ENCODE measurements at places on chromosomes 3 and 15. TPM values are rescaled to one million over a fixed set of nuclear protein-coding genes. Genes with fewer than 3 reads are reported as not detected.

DNA sequence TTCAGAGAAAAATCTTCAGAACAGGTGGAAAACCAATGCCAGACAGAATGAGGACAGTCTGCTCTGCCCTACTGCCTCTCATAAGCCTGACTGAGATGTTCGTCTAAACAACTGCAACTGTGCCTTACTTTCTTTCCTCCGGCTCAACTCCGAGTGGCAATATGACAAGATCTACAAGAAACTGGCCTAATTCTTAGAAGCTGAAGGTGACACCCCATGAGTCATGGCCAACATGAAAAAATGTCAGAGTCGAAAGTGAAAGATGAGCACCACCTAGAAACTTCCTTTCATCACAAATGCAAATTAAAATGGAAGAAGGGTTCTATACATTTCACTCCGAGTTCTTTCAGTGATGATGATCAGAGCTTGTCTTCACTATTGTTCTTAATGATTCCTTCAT is 12.9 kb downstream of the PCYT1A start:
- DNase-seq: no peak

PRR20G gene
- polyA plus RNA-seq: not detected

- no peak for DNase-seq
Measured at GRCh38 chr3:8557298-8557697, 55.7 kb downstream of the LMCD1 start.

FGD5 gene
- polyA plus RNA-seq: 26.6 TPM

GRCh38 chr3:171013822-171014748 is 12.4 kb downstream of the SLC2A2 start:
- DNase-seq: no peak

- no peak for DNase-seq
Measured at GRCh38 chr15:76868740-76869139, 36.4 kb downstream of the SCAPER start.

CRYGS gene
- 8.0 TPM for polyA plus RNA-seq

APBA2 gene
- polyA plus RNA-seq: 11.4 TPM

DNA sequence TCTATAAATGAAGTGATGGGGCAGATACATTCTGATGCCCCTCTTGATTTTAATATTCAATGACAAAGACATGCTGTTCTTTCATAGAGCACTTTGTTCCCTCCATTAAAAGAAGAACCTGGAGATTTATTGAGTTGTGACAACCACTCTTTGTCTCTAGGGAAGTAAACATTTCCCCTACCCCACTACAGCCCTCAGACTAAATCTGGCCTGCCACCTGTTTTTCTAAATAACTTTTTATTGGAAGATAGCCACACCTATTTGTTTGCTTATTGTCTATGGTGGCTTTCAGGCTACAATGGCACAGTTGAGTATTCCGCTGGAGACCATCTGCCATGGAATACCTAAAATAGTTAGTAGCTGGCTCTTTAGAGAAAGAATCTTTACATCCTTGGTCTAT is 41.2 kb upstream of the ZNF385D start:
- no peak for DNase-seq

GRCh38 chr3:114133947-114134346 is 44.9 kb downstream of the DRD3 start:
- no peak for DNase-seq

THAP10 gene
- 11.3 TPM for polyA plus RNA-seq

GRCh38 chr3:47385007-47385406 is 4.2 kb downstream of the PTPN23 start:
- no peak for DNase-seq

DNA sequence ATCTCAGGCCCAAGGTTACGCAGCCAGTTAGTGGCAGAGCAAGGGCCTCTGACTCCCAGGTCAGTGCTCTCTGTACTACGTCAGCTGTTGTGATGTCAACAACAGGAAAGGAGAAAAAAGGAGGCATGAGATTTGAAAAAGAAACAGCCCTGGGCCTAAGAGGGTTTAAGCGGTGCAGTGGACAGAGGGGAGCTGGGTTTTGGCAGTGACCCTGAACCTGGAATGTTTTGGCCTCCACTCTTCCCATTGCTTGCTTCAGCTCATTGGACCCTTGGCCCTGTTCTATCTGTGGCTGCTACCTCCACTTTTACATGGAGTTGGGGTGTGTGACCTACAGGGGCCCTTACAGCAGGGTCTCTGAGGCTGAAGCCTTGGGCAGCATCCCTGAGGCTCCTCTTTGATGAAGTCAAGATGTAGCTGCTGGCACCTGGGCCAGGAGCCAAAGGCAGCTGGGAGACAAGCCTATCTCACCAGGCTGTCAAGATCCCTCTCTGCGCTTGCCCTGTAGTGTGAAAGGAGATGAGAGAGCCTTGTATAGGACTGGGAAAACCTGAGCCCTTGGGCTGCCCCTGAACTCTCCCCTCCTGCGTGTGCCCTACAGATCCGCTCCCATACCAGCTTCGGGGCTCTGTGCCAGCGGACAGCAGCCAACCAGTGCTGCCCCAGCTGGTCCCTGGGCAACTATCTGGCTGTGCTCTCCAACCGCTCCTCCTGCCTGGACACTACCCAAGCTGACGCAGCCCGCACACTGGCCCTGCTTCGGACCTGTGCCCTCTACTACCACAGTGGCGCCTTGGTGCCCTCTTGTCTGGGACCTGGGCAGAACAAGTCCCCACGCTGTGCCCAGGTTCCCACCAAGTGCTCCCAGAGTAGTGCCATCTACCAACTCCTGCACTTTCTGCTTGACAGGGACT is 8.7 kb downstream of the DISP2 start:
- DNase-seq: no peak

DNA sequence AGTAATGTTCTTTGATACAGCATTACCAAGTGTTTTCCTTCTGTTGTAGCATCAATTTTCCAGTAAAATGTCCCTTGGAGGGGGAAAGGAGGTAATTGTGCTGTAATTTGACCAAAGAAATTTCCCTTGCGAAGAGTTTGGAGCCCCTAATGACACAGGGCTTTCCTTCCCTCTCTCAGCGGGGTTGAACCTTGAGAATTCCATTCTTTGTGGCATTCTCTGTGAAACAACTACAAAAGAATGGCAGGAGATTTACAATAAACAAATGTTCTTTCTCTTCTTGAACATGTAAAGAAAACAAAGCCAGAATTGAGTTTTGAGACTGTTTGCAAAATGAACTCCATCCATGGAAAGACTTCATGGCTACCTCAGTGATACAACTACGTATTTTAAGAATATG is 53.4 kb downstream of the SIDT1 start:
- DNase-seq: no peak

GRCh38 chr15:45630917-45631691 is 3.7 kb upstream of the SQOR start:
- peak; percentile 29 for DNase-seq

DNA sequence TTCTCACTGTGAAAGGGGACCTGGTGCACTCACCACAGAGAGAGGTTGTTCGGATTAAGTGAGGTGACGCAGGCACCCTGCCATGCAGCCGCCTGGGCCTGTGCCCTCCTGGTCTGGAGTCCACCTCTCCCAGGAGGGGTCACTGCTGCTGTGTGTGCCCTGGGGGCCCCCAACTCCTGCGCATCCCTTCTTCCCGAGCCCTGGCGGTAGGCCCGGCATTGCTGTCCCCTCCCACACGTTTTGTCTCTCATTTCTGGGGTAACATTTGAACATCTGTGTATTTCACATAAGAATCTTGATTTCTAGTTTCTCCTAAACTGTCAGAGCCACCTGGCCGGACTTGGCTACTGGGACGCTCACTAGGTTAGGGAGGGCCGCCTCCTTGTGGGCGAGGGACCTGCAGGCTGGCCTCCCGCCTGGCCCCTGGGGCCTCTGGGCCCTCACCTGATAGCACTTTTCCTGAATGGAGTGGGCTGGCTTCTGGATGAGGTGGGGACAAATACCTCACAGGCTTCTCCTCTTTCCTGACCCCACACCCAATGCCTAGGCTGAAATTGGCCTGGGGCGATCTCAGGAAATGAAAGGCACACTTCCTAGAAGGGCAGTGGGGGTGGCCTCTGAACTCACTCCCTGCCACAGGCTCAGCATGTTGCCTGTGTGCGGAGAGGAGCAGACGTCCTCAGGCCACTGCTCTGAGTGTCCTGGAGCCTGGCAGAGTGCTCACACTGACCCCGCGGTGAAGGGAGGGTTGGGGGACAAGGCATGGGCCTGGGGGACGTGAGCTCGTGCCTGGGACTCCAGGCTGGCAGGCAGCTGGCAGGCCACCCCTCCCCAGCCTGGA is 104.2 kb upstream of the PRR23E start:
- DNase-seq: no peak

DNA sequence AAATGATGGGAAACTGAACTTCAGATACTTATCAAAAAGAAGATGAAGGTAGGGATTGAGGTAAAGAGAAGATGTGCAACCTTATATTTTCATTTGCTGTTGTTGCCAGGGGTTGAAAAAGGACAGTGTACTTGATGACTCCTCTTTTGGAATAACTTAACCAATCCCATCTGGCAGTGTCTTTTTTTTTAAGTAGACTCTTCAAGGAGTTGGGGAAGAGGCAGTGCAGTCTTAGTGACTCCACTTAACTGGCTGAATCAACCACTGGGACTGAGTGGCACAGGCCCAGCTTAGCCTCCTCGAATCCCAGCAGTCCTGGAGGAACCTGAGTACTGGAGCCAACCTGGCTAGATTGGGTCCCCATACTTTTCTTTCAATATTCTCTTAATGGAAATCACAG is 27.3 kb upstream of the FILIP1L start:
- no peak for DNase-seq

HHATL gene
- 0.35 TPM for polyA plus RNA-seq

GRCh38 chr3:140128631-140129030 is 193.6 kb downstream of the CLSTN2 start:
- DNase-seq: no peak

GRCh38 chr15:59366333-59367021 is 6.2 kb downstream of the MYO1E start:
- no peak for DNase-seq

- DNase-seq: no peak
Measured at GRCh38 chr15:35705030-35705883, 159.3 kb upstream of the DPH6 start.

ZIC1 gene
- 0.03 TPM for polyA plus RNA-seq

DNA sequence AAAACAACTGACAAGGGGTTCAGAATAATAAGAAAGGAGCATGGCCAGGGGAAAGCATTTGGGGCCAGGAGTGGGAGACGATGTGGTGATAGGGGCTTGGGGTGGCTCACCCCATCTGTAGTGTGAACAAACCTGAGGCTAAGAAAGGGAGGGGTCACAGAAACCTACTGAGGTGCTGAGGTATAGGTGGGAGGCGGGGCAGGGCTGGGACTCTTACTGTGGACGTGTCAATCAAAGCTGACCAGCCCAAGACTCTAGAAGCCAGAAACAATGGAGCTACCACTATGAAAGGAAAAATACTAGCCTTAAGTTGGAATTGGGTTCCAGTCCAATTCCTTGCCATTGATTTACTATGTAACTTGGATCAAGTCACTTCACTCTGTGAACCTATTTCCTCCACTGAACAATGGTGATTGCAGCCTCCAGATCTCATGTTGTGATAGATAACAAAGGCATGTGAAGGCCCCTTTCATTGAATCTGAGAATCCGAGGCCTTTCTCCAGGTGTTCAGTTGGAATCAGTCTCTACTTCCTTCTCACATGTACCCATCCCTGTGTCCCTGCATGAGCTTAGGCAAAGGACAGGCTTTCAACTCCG is 260.9 kb upstream of the HES1 start:
- DNase-seq: no peak

GRCh38 chr3:65347166-65347565 is 659.4 kb upstream of the ADAMTS9 start:
- no peak for DNase-seq

CISH gene
- 31.7 TPM for polyA plus RNA-seq

- no peak for DNase-seq
Measured at GRCh38 chr3:109923431-109923830, 586.1 kb upstream of the DPPA4 start.

TMEM40 gene
- 1.6 TPM for polyA plus RNA-seq

LRRC31 gene
- 0.11 TPM for polyA plus RNA-seq

- no peak for DNase-seq
Measured at GRCh38 chr15:56654216-56654615, 79.1 kb downstream of the ZNF280D start.

- no peak for DNase-seq
Measured at GRCh38 chr3:171788546-171789351, 21.5 kb downstream of the PLD1 start.

GRCh38 chr3:101943029-101943428 is 93.7 kb downstream of the NFKBIZ start:
- DNase-seq: no peak

DNA sequence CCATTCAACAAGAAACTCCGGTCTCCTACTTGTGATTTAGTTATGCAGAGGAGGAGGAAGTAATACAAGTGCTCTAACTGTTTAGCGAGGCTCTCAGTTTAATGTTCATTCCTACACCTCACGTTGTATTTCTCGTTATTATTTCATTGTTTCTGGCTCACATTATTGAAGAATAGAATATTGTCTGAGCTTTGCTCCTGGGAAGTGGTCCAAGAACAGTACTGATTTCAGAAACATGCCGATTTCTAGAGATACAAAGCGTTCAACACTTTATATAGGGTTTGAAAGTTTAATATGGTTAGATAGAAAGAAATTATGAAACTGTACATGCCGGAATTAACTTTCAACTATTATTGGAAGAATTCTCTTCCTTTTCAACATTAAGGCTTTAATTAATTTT is 1145.5 kb downstream of the TBL1XR1 start:
- no peak for DNase-seq

Measured in right renal pelvis (tissue), 4 donors.